Activated CD4-positive, alpha-beta T cell treated with anti-CD3 and anti-CD28 coated beads for 36 hours (primary cell): ENCODE measurements at places on chromosomes 12 and 14.

- peaks cover 4% of the 10 kb centered on the region for H3K27me3 ChIP-seq
- H3K36me3 ChIP-seq, result no peaks in the 10 kb centered on the region
- DNase-seq, result peak; percentile 71
- H3K4me1 ChIP-seq, result no peaks in the 10 kb centered on the region
- no peak overlapping the region for H3K27ac ChIP-seq
- H3K4me3 ChIP-seq, result no peak overlapping the region
Measured at GRCh38 chr12:107884769-107885694, 110.5 kb downstream of the ASCL4 start.

DNA sequence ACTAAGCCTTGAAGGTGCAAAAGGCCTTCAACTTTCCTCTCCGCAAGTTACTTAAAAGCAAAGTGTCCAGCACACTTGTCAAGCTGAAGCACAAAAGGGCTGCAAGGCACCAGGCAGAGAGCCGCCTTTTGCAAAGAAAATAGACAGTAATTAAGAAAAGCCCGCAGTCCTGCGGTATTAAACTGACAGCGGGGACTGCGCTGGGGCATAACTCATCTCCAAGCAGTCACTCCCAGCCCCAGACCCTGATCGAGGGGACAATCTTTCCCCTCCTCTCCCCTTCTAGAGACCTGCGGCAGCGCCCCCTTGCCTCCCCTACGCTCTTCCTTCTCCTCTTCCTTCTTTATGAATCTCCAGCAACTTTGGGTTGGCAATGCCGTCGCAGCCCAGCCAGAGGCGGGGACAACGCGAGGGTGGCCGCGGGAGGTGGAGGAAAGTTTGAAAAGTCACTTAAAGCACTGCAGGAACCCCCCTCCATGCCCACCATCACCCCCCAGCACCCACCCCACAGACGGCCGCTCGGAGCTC is 200.9 kb upstream of the CAND1 start:
- peaks cover 33% of the 10 kb centered on the region for H3K27me3 ChIP-seq
- no peaks in the 10 kb centered on the region for H3K36me3 ChIP-seq
- peak; percentile 29 for DNase-seq

GRCh38 chr12:6047249-6048237 is 76.9 kb downstream of the VWF start:
- no peaks in the 10 kb centered on the region for H3K4me1 ChIP-seq
- peak; percentile 13 for DNase-seq
- peaks cover 4% of the 10 kb centered on the region for H3K27me3 ChIP-seq

DNA sequence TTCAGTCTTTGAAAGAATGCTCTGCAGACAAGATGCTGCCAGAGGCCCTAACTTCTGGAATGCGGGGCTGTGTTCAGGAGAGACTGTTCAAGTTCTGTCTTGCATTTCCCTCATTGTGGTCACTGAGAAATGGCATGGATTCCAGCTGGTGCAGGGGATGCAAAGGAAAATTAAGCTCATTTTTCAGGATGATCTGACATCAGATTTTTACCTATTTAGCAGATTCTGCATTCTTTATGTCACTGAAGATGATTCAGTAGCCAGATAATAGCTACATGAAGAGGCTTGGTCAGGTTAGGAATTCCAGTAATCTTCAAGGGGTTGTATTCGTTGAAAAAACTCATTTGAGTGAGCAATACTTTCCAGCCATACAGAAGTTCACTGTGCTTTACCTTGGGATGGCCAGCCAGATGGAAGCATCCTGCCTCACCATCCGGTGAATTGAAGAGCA is 16.1 kb upstream of the MFAP5 start:
- DNase-seq, result no peak
- H3K4me1 ChIP-seq, result peaks cover 6% of the 10 kb centered on the region
- no peak overlapping the region for H3K4me3 ChIP-seq
- no peak overlapping the region for H3K27ac ChIP-seq

GRCh38 chr12:102326982-102327381 is 129.3 kb upstream of the PMCH start:
- no peaks in the 10 kb centered on the region for H3K36me3 ChIP-seq
- no peak for DNase-seq
- no peak overlapping the region for H3K4me3 ChIP-seq
- no peaks in the 10 kb centered on the region for H3K4me1 ChIP-seq

DNA sequence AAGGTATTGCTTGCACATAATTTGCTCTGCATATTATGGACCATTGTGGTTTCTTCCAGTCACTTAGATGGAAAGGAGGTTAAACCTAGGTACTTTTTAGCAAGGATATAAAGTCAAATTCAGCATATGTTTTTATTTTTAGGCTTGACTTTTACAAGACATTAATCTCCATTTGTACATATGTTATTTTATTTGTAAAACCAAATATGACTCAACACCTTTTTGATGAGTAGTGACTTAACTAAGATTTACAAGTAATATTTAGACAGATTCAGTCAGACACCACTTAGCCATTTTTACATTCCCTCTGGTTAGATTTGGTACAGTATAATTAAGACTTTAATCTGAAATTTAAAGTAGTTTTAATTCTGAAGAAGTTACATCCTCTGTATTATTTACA is 55.0 kb downstream of the BHLHE41 start:
- H3K36me3 ChIP-seq, result no peaks in the 10 kb centered on the region
- no peaks in the 10 kb centered on the region for H3K27me3 ChIP-seq
- H3K27ac ChIP-seq, result no peak overlapping the region
- no peak overlapping the region for H3K4me3 ChIP-seq
- DNase-seq, result no peak

DNA sequence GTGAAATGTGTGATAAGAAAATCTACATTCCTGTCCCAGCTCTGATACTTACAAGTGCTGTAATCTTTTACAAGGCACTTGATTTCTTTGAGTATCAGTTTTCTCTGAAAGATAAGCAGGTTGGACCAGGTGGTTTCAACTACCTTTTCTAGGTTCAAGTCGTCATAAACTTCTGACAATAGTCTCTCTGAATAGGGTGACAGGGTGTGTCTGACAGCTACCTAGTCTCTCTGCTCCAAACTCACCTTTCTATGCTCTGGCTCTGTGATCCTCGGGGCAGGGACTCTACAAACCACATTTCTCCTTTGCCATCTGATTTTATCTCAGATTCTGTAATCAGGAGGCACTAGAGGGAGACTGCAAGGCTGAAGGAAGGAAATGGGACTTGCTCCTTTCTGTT is 137.7 kb upstream of the SYT1 start:
- no peak for DNase-seq
- H3K4me1 ChIP-seq, result no peaks in the 10 kb centered on the region
- H3K27ac ChIP-seq, result no peak overlapping the region
- H3K27me3 ChIP-seq, result no peaks in the 10 kb centered on the region
- no peak overlapping the region for H3K4me3 ChIP-seq

DNA sequence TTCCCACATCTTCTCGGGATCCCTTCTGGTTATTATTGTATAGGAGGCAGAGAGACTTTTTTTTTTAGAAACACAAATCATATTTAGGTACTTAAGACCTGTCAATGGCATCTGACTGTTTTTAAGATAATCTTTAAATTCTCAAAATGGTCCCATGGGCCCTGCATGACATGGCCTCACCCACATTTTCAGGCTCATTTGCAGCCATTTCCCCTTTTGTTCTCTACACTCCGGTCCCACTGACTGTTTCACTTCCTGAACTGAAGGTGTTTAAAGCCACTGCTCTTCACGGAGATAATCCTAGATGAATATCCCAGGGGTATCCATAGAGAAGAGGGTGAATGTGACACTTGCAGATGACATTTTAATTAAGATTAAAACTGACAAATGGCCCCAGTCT is 12.3 kb upstream of the C12orf71 start:
- H3K4me1 ChIP-seq, result no peaks in the 10 kb centered on the region
- no peak for DNase-seq
- no peak overlapping the region for H3K27ac ChIP-seq
- H3K36me3 ChIP-seq, result peaks cover 1% of the 10 kb centered on the region
- no peaks in the 10 kb centered on the region for H3K27me3 ChIP-seq
